Heart right ventricle (tissue), 16 donors: ENCODE measurements at places on chromosomes 2 and 18. TPM values are rescaled to one million over a fixed set of nuclear protein-coding genes. Genes with fewer than 3 reads are reported as not detected.
A peak's percentile ranks its signal among the peaks of the same experiment; 100 is the strongest.

DNA sequence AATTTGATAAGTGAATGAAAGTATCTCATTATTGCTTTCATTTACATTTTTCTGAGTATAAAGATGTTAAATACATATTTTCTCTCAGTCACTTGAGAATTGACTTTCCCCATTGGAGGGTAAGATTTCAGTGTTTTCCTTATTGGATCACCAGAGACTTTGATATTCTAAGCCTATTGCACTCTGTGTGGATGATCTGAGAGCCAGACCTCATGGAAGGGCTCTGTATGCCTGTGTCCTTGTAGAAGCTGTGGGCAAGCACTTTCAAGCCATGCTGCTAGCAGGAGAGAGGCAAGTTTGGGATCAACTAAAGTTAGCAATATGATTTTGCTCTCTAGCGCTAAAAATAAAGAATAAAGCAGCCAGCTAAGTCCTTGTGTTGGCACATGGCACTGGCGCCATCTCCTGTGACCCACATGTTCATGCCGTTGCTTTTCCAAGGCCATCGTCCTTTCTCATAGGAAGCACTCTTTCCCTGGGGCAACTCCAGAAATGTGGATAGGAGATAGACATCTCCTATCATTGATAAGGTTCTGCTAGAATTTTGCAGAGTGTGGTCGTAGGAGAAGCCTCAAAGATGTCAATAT is 72.6 kb downstream of the AOX1 start:
- DNase-seq, result no peak

DNA sequence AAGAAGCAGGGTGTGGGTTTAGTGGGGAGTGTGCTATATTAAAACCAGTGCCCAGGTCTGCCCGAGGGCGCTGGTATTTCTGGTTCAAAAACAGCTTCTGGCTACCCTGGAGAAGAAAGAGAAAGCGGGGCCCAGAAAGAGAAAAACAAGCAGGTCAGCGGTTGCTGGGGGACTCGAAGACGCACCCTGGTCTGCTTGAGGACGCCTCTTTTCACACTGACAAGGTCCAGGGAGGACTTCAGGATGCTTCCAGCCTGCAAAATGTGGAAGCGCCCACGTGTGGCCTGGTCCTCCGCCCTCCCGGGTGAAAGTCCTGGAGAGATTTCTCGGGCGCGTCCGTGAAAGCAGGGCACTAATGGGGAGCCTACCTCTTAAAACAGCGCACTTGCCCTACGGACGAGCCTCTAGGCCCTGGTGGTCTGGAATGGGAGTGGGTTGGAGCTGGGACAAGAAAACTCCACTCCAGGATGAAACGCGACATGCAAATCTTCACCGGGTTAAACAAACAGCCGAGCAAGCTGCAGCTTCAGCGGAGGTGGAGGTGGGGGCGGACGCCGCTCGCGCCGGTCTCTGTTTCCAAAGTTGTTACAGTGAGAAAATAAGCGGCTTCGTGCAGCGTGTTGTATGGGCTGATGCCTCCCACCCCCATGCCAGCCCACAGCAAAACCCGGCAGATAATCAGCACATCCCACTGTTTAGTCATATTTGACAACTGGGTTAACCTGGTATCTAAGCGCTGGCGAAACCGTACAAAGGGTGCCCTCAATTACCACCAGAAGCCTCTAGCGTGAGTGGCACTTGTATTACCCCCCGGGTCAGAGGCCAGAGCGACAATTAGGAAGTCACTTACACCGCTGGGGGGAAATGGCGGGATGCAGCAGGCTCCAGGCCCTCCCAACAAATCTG is 1.1 kb upstream of the SP9 start:
- no peak for DNase-seq

DNA sequence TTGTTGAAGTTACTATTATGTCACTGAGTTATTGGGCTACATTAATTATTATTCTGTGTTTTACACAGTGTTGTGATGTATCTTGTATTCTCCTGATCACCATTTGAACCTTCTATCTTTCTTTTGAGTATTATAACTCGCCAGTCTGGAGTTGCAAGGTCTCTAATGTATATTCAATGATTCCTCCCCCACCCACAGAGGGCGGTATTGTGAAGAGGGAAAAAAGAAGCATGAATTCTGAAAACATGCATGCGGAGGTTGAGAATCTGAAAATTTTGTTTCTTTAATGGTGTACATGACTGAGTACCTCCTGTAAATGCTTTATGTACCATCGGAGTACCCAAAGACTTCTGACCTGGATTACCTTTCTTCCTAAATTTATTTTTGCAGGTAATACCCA is 266.6 kb downstream of the NR4A2 start:
- no peak for DNase-seq

Gene FAM124B
- total RNA-seq, result 1.6 TPM

GRCh38 chr2:19274439-19274838 is 84.0 kb downstream of the OSR1 start:
- no peak for DNase-seq

GRCh38 chr2:230714136-230714480 is 1.5 kb downstream of the CAB39 start:
- no peak for DNase-seq

DNA sequence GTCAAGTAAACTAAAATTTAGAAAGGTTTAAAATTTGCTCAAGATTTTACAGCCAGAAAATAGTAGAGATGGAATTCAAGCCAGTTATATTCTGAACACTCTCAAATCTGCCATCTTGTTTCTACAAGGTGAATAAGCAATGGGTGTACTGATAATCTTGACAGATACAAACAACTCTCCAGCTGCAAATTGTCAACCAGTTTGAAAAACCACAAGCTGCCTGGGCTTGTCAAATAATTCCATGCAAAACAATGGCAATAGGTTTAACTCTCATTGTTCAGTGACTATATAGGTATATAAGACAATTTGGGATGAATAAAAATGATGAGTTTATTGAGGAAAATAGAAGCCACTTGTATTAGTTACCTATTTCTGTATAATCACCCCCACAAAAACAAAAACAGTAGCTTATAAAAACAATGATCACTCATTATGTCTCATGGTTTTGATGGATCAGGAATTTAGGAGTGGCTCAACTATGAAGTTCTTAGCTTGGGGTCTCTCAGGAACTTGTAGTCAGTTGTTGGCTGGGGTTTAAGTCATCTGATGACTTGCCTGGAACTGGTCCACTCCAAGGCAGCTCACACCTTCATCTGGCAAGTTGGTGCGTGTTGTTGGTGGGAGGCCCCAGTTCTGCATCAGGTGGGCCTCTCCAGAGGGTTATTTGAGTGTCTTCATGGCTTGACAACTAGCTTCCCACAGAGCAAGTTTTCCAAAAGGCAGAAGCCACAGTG is 12.6 kb upstream of the EVA1A start:
- DNase-seq, result no peak

Gene TEKT4
- total RNA-seq, result not detected

- no peak for DNase-seq
Observed at GRCh38 chr18:36729197-36729596, 99.6 kb downstream of the TPGS2 start.

DNA sequence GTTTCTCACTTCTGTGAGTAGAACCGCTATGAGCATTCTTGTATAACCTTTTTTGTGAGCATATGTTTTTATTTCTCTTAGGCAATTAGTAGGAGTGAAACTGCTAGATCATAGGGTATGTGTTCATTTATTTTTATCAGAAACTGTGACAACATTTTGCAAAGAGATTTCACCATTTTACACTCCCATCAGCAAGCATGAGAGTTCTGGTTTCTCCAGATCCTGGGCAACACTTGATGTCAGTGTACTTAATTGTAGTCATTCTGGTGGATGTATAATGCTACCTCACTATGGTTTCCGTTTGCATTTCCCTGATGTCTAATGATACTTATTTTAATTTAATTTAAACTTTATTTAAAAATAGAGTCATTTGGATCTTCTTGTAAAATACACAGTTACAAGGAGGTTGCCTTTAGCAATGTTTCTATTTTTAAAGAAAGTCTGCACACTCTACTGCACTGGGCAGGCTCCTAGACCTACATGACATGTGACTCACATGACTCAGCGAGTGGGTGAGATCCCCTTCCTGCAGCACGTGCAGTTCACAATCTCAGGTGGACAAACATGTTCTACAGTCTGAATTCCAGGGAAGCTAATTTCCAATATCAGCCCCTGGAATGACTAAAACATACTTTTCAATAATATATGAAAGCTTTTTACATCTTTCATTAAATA is 127.0 kb upstream of the BCL2L11 start:
- no peak for DNase-seq

GRCh38 chr2:228875152-228875900 is 395.8 kb downstream of the PID1 start:
- DNase-seq, result no peak

GRCh38 chr2:70991742-70992141 is 2.9 kb downstream of the TEX261 start:
- no peak for DNase-seq

- no peak for DNase-seq
Observed at GRCh38 chr2:25794544-25795276, 83.6 kb downstream of the ASXL2 start.

GRCh38 chr2:218860950-218861381 is 1.4 kb downstream of the WNT6 start:
- peak; percentile 67 for DNase-seq
